ENCODE measurements at places on chromosomes 3 and 15. TPM values are rescaled to one million over a fixed set of nuclear protein-coding genes. Genes with fewer than 3 reads are reported as not detected.
A peak's percentile ranks its signal among the peaks of the same experiment; 100 is the strongest.

The CPNE4 gene
- not detected for total RNA-seq

The RBM5 gene
- 179 TPM for total RNA-seq

The SEMA7A gene
- 41.6 TPM for total RNA-seq

The PDIA5 gene
- 6.3 TPM for total RNA-seq

The ARPIN gene
- total RNA-seq: not detected

The SPCS1 gene
- total RNA-seq: 122 TPM

The SKOR1 gene
- 0.45 TPM for total RNA-seq

The STAC gene
- not detected for total RNA-seq

The CKMT1A gene
- not detected for total RNA-seq

The FETUB gene
- not detected for total RNA-seq

The C2CD4A gene
- not detected for total RNA-seq

DNA sequence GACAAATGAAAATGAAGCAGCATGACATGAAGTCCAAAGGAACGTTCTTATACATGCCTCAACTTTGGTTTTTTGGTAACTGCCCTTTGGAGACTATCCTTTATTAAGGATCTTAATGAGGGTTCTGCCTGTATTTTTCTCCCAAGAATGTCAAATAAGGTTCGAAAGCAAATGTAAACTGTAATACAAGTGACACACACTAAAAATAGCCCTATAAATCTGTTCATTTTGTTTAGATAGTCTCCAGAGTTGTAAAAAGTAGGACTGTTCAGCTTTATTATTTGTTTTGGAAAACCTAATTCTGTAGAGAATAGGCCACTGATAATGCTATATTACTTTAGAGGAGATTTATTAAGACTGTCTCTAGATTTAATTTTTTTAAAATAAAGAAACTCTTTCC lies 80.5 kb upstream of the CDIN1 start:
- no peak for DNase-seq

GRCh38 chr3:120636795-120637401 lies 40.8 kb downstream of the NDUFB4 start:
- no peak for DNase-seq

GRCh38 chr15:47673232-47673761 lies 44.0 kb upstream of the SEMA6D start:
- DNase-seq: no peak

DNA sequence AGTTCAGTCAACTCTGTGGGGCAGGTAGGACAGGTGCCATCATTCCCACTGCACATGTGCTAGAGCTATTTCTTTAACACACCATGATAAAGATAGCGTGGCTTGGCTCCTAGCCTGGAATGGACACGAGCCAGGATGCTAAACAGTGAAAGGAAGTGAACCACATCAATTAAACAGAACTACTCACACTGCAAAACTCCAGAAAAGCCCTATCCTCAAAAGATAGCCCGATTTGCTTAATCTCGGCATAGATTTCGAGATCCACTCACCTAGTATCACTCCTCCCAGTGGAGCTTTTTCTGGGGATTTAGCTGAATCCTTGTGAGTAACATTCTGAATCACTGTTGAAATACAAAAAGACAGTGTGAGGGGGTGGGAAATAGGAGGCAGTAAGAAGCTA lies 118.0 kb downstream of the ABI3BP start:
- DNase-seq: no peak

- DNase-seq: no peak
These were observed 269.4 kb upstream of the RGMA start for GRCh38 chr15:93358166-93359059.

GRCh38 chr3:22748453-22749045 lies 454.6 kb upstream of the UBE2E2 start:
- no peak for DNase-seq

DNA sequence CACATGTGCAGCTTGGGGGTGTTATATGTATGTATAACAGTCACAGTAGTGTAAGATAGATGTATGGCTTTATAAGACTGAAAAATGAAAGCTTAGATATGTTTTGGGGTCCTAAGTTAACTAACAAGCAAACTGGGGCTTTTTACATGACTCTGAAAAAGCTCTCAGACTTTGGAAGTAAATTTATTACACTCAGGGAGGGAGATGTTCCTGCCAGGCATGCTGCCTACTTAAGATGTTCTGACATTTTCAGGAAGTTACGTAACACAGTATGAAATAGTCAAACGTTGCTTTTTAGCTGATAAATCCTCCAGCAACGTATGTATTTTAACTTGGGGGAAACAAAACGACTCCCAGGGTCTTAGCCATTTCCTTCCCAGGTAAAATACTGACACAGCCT lies 1.7 kb upstream of the IFT57 start:
- peak; percentile 76 for DNase-seq

DNA sequence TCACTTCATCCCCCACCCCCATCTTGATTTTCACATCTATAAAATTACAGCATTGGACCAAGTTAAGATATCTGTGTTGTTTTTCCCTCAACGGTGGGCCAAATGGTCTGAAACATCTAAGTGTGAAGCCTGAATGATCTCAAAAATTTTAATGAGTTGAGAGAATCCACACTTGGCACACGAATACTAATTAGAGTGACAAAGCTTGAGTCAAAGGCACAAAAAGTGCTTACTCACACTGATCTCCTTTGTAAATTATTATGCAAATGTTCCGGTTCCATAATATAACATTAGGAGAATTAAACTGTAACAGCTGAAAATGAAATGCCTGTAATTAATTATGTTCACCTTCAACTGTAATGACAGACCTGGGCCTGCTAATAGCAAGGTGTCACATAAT lies 33.6 kb downstream of the GPR176 start:
- peak; percentile 37 for DNase-seq

DNA sequence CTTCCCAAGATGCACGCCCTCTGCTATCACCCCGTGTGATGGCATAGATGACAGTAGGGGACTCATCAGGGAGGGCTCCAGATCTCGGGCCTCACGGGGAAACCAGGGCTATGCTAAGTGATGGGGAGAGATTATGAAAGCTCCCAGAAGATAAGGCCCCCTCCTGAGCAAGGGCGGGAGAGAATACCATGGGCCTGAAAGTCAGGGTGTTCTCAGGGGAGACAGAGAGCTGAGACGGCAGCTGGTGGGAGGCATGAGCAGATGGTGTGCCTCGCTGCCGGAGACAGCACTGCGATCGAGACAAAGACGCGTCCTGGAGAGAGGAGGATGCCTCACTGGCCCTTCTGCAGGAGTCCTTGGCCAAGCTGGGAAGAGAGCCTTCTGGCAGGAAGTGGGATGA lies 106.5 kb upstream of the ADPGK start:
- no peak for DNase-seq

DNA sequence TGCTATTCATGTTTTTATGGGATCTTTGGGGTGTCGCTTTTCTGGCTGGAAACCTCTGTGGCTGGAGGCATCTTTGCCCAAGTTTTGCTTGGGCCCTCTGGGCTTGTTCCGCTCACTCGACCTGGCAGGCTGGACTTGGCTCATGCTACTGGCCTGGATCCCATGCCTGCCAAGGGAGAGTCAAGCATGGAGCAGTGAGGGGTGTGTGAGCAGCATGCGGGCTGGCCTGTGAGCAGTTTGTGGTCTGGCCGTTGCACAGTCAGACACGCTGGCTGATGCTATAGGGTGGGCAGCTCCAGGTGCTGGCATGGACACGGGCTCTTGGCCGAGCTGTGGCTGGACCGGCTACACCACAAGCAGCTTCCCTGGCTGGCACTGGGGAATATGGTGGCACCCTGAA lies 491.1 kb downstream of the AGBL1 start:
- DNase-seq: no peak

DNA sequence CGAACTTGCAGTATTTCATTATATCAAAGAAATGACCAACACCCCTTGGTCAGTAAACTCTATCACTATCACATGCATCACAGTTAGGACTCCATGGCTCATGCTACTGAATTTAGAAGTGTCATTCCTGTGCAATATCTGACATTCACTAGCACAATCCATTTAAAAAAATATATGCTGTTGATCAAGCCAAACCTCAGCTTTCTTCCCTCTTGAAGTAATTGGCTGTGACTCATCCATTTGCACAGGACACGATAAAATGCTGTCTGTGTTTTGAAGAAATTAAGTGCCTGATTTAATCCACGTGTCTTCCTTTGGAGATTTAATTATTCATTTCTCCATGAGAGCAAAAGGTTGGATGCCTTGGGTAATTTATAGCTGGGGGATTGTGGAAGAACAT lies 38.9 kb downstream of the CPNE4 start:
- DNase-seq: peak; percentile 4

- peak; percentile 75 for DNase-seq
These were observed 2.2 kb upstream of the PRKCD start for GRCh38 chr3:53158765-53159155.

- no peak for DNase-seq
These were observed 227.4 kb upstream of the CMC1 start for GRCh38 chr3:28013864-28014473.

GRCh38 chr3:27712136-27713077 lies 9.7 kb downstream of the EOMES start:
- DNase-seq: peak; percentile 86

DNA sequence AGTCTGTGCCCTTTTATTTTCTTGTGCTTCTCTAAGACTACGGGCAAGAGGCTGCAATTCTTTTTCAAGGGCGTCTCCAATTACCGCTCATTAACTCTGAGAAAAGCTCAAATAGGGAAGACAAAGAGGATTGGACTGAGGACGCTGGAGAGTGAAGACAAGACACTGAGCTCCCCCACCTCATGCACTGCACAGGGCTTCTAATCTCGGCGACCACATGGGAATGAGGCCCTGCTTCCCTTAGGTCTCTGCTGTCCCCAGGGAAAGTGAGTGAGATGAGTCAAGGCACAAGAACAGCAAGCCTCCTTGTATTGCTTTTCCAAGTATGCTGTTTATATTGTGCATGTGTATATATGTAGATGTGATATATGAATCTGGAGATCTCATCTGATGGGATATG lies 392.2 kb upstream of the CFAP20DC start:
- no peak for DNase-seq

DNA sequence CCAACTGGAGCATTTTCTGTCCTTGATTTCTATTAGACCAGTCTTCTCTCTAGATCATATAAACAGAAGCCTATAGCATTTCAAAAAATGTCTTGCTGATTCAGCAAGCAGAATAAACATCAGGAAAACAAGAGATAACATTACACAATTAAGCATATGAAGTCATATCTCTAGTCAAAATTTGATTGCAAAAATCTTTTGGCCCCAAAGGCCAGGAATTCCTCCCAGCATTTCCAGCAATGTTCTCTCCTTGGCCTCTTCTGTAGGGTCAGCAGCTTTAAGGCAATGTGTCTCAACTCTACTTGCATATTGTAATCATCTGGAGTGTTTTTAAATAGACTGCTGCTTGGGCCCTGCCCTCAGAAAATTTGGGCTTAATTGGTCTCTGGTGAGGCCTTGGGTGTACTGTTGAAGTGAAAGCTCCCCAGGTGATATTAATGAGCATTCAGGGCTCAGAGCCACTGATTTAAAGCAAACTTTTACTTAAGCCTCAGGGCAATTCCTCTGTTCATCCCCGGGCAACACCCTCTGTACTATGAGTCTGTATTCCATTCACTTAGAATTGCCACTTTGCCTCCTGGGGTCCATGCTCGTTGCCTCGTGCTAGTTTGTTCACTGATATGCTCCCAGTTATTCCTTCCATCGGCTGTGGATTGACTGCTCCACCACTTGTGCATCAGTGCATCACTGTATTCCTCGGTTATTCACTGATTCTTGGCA lies 1072.6 kb downstream of the ROBO2 start:
- DNase-seq: no peak

- no peak for DNase-seq
These were observed 2.1 kb downstream of the GK5 start for GRCh38 chr3:142223282-142223681.

GRCh38 chr3:159838938-159839337 lies 149.7 kb upstream of the IL12A start:
- no peak for DNase-seq

GRCh38 chr3:53109891-53110771 lies 20.1 kb downstream of the RFT1 start:
- DNase-seq: peak; percentile 88

DNA sequence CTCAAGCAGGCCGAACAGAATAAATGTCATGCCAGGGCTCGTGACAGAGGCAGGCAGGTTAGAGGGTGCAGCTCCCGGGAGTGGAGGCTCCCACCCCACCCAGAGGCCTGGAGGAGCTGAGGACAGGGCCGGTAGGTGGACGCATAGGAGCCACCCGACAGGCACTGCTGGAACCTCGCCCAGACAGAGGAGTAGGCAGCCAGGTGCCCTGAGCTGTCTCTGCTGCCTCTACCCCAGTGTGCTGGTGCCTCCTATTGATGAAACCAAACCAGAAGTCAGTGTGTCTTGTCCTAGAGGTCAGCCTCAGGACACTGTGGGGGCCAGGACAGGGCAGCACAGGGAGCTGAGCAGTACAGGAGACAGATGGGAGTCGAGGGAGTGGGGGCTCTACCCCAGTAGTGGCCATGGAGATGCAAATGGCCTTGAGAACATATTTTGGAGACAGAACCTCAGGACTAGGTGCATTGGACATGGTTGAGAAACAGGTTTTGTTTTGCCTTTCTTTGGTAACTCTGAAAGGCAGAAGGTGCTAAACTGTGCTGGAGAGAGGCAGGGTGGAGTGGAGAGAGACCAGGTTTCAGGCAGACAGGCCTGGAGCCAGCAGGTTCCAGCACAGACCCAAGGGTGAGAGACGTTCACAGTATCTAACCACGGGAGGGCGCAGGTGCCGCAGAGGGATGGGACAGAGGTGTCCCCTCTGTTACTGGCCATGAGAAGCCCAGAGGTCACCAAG lies 15.4 kb upstream of the KLF15 start:
- no peak for DNase-seq

GRCh38 chr15:42576776-42577175 lies 1.4 kb downstream of the STARD9 start:
- no peak for DNase-seq

DNA sequence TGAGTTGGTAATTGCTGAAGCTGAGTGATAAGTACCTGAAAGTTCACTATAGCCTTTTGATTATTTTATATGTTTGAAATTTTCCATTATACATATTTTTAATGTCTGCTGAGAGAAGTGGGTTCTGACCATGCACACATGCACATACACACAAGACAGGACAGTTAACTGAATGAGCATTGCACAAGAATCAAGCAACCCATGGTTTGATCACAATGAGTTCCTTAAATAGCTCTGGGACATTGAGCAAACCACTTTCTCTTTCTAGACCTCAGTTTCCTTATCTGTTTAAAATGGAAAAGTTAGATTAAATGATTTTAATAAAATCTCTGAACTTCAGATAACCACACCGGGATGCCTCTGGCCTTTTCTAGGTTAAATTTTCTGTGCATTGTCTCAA lies 26.7 kb downstream of the SNTN start:
- DNase-seq: no peak

DNA sequence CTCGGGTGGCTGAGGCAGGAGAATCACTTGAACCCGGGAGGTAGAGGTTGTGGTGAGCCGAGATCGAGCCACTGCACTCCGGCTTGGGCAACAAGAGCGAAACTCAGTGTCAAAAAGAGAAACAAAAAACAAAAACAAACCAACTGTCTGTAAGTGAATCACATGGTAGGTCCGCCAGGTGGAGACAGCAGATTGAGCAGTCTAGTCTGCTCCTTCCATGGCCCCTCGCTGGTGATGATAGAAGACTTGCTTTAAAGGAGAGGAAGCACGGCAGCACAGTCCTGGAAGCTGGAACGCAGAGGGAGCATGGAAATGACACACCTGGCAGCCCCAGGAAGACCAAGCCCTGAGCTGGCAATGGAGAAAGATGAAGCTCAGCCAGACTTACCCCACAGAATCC lies 31.4 kb upstream of the MGLL start:
- DNase-seq: peak; percentile 67

All from Karpas-422 (cell line).